Fibroblast of skin of right quadriceps (primary cell): ENCODE measurements at places on chromosomes 2 and 18.

GRCh38 chr2:85397925-85398331, 12.2 kb downstream of the CAPG start:
- no peak for DNase-seq

- no peak for DNase-seq
These were observed 78.6 kb downstream of the EPB41L5 start for GRCh38 chr2:120091436-120091835.

DNA sequence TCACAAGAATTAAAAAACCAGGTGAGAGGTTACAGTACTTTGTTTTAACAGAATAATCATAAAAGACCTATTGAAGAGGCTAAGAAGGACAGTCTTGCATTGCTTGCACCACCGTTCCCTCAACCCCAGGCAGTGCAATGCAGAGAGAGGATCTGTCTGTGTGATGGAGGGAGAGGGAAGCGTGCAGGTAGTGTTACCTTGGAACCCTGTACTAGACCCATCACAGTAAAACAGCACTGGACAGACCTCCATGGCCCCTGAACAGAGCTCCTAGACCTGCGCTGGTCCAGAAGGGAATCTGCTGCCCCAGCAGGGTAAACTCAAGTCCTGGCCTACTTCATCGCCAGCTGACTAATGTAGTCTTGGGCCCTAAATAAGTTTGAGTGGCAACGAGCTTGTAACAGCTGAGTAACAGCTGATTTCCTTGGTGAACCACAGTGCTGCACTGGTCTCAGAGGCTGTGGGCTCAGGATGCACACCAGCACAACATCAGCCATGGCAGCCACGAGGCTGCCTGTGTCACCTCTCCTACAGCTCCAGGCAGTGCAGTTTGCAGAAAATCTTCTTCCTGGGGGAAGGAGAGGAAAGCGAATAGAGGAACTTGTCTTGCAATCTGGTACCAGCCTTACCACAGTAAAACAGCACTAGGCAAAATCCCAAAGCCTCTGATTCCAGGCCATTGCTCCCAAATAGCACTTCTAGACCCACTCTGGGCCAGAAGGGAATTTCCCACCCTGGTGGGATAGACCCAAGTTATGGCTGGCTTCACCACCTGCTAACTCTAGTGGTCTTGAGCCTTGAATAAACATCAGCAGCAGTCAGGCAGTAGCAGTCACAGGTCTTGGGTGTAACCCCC, 417.2 kb downstream of the CDH7 start:
- no peak for DNase-seq

- peak; percentile 7 for DNase-seq
These were observed 119.9 kb downstream of the LYPD1 start for GRCh38 chr2:132549935-132550670.

GRCh38 chr2:53473775-53474311, 293.8 kb upstream of the CHAC2 start:
- no peak for DNase-seq

- DNase-seq = no peak
These were observed 287.5 kb upstream of the SALL3 start for GRCh38 chr18:78692105-78692504.

- DNase-seq = no peak
These were observed 688.0 kb upstream of the ZEB2 start for GRCh38 chr2:145207884-145208283.

- DNase-seq = no peak
These were observed 272.8 kb downstream of the RND3 start for GRCh38 chr2:150214626-150215025.

GRCh38 chr2:122745603-122746002, 990.2 kb downstream of the TSN start:
- DNase-seq = no peak

GRCh38 chr2:180254872-180255271, 247.8 kb upstream of the CWC22 start:
- DNase-seq = no peak

GRCh38 chr2:128526455-128526976, 207.8 kb upstream of the HS6ST1 start:
- DNase-seq = no peak

DNA sequence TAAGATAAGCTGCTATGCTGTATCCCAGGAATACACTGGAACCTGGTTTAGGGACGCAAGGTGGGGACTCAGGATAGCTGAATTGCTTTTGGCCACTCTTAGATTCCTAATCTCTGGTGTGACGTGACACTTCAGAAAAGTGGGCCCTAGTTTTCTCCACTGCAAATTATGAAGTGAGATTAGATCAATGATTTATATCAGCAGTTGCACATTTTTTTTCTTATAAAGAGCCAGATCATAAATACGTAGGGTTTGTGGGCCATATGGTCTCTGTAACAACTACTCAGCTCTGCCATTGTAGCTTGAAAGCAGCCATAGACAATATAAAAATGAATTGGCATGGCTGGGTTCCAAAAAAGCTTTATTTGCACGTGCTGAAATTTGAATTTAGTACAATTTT, 85.4 kb upstream of the CPO start:
- DNase-seq = no peak

DNA sequence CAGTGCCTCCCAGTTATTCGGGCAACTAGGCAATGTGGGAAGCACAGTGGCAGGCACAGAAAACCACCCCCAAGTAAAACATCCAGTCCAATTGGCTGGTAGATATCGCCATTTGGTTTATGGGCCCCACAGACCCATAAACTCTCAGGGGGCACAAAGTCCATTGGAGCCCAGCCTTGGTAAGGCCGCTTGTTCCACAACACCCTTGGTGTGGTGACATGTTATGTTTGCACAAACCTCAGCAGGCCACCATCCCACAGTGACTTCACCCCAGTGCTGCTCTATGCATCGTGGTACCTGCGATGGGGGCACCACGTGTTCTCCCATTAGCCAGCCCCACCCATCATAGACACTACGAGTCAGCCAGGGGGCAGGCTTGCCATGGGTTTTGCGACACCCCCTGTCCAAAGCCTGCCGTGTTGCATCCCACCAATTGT, 18.5 kb downstream of the PHOSPHO2 start:
- no peak for DNase-seq

DNA sequence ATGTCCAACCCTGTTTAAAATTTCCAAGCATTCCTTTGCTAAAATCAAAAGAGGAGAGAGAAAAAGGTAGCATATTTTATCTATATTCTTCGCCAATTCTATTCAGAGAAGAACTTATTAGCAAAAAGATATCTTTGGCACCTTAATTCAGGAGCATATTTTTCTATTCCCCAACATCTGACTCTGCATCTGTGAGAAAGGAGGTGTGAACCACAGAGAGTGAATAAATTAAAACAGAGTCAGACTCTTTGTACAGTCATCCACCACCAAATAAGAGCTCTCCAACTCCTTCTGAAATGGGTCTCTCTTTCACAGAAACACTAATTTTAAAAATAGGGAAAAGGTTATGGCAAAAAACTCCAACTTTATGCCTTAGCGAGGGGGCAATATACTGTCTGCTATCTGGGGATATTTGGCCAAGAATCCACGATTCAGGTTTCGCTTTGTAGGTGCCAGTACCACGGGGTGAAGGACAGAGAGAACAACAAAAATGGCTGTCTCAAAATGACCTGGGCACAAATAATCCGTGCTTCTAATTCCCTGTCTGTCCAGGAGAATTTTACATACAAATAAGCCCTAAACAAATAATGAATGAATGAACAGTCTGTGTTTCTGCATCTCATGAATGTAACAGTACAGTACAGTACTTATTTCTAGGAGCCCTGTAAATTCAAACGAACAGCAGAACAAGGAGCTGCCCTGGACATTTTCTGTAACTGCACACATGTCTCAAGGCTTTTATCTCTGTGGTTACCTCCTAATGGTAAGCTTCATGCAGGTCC, 43.4 kb downstream of the EPB41L3 start:
- no peak for DNase-seq

- DNase-seq = peak; percentile 27
These were observed 147.7 kb downstream of the PPP1R1C start for GRCh38 chr2:182133195-182133891.

GRCh38 chr2:146665800-146666199, 1179.0 kb upstream of the ACVR2A start:
- DNase-seq = no peak

GRCh38 chr2:26522751-26523171, 44.8 kb upstream of the OTOF start:
- no peak for DNase-seq

GRCh38 chr2:26493566-26493965, 15.6 kb upstream of the OTOF start:
- DNase-seq = no peak

GRCh38 chr2:211361383-211361782, 805.0 kb downstream of the CPS1 start:
- no peak for DNase-seq

- peak; percentile 61 for DNase-seq
These were observed 38.3 kb upstream of the EPB41L3 start for GRCh38 chr18:5582076-5582475.

DNA sequence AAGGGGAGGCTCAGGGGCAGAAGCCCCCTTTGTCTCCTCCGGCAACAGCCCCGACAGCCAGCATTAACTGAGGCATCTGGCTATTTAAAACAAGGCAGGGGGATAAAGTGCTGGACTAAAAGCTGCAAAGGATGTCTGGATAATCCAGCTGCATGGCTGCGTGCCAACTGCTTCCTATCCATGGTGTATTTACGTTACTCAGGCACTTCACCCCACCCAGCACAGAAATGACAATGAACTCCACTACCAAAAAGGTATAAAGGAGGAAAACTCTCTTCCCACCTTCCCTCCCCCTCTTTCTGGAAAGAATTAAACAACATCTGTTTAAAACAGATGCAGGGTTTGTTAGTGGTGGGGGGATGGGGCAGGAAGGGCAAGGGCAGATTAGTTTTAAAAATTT, 82.5 kb downstream of the SPRED2 start:
- peak; percentile 80 for DNase-seq

DNA sequence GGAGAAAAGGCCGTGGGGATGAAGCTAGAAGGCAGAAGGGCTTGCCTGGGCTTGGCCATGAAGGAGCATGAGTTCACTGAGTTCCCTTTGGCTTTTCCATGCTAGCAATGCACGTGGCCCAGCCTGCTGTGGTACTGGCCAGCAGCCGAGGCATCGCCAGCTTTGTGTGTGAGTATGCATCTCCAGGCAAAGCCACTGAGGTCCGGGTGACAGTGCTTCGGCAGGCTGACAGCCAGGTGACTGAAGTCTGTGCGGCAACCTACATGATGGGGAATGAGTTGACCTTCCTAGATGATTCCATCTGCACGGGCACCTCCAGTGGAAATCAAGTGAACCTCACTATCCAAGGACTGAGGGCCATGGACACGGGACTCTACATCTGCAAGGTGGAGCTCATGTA, 2.9 kb downstream of the CTLA4 start:
- no peak for DNase-seq

DNA sequence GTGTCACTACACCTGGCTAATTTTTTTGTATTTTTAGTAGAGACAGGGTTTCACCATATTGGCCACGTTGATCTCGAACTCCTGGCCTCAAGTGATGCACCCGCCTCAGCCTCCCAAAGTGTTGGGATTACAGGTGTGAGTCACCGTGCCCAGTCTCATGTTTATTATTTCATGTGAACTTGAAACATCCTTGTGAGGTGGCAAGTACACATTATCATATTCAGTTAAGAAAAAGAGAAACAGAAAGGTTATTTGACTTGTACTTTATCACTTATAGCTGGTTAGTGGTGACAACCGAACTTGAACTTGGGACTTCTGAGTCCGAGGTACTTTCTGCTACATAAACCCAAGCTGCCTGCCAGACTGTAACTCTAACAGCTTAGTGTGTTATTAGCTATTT, 24.4 kb downstream of the ABHD3 start:
- DNase-seq = no peak

DNA sequence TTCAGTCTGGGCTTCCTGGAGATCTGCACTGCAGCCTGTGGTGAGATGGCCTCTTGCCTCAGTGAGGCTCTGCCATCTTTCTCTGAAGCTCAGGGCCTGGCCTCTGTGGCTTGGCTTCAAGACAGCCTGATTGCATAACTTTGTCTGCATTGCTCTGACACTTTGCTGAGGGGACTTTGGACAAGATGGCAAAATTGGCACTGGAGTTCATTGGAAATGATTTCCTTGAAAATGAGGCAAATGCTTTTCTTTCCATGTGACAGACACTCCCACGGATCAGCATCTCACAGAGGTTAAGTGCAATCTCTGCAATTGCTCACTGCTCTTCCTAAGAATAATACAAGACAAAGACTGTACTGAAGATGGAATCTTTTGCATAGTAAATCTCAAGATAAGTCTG, 166.8 kb downstream of the KCNS3 start:
- no peak for DNase-seq

DNA sequence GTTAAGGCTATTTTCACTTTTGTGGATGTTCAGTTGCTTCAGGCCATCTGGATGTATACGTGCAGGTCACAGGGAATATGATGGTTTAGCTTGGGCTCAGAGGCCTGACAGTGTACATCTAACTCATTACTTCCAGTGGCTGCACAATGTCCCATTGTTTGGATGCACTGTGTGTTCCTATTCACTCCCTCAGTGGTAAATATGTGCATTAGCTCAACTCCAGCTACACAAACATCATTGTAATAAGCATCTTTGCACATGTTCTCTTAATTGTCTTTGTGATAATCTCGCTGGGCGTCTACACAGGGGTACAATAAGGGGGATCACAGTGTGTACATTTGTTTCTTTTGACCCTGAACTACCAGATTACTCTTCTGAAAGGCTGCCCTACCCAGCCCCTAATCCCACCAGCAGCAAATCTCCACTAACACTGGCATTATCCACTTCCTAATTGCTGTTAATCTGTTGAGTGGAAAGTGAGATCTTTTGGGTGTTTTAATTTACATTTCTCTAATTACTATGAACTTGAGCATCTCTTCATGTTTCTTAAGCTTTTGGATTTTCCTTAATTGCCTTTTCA, 56.1 kb upstream of the POLE4 start:
- DNase-seq = no peak

GRCh38 chr18:58639751-58640427, 11.0 kb upstream of the ALPK2 start:
- peak; percentile 74 for DNase-seq

GRCh38 chr2:179991344-179991743, 15.8 kb downstream of the CWC22 start:
- DNase-seq = no peak

- DNase-seq = no peak
These were observed 22.7 kb upstream of the TFPI start for GRCh38 chr2:187576906-187577305.

DNA sequence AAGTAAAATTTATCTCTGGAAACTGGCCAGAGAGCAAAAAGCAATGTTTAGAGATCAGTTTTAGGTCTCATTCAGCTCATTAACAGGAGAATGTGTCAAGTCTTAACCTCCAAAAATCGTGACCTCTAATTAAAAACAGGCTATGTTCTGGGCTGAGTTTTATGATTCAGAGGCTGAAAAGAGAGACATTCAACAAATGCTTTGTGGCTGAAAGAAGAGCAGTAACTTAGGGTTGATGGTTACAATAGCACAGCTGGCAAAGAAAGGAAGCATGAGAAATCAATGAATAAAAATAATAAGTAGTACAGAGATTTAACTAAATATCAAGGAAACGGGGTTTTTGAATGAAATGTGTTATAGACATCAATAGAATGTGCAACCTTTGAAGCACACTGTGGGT, 13.1 kb downstream of the TGIF1 start:
- peak; percentile 82 for DNase-seq
